ENCODE measurements at places on chromosomes 7 and 10.

DNA sequence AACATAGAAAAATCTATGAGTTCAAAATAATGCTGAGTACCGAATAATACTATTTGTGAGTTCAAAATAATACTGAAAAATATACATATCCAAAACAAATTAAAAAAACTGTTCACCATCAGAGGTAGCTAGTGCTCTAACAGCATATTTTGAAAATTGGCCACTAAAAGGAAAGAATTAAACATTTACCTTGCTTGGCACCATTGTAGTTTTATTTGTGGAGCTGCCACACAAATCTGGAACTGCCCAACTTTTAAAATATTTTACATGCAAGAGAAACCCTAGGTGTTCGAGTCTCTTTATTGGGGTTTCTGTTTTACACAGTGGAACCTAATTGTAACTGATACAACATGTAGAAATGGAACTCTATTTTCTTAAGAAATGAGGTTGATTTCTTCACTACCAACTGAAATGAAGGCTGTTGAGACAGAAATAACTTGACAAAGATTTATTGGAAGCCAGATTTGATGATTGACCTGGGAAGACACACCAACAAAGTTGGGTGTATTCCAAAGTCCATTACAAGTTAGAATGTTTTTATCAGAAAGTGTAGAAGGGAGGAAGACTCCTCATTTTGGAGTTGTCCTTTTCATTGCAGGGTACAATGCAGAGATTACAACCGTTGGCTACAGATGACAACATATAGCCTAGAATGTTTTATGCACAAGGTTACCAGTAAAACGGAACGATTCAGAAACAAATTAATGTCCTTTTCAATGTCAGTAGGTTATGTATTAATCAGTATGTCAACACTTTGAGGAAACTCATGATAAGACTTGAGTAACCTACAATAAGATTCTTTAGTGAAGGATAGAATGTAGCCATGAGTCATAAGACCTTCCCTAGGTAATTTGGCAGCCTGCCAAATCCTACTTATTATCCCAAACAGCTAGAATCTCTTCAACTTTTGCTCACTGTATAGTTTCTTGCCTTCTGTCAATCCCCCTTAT is 73.8 kb upstream of the PAPSS2 start:
- no peak for DNase-seq

DNA sequence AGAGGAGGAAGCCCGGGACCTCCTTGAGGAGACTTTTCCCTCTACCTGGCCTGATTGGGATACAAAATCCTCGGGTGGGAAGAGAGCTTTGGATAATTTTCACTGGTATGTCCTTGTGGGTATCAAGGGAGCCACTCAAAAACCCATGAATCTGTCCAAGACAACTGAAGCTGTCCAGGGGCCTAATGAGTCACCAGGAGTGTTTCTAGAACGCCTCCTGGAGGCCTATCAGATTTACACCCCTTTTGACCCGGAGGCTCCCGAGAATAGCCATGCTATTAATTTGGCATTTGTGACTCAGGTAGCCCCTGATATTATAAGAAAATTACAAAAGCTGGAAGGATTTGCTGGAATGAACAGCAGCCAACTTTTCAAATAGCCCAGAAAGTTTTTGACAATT is 38.6 kb downstream of the ZNF25 start:
- no peak for DNase-seq

DNA sequence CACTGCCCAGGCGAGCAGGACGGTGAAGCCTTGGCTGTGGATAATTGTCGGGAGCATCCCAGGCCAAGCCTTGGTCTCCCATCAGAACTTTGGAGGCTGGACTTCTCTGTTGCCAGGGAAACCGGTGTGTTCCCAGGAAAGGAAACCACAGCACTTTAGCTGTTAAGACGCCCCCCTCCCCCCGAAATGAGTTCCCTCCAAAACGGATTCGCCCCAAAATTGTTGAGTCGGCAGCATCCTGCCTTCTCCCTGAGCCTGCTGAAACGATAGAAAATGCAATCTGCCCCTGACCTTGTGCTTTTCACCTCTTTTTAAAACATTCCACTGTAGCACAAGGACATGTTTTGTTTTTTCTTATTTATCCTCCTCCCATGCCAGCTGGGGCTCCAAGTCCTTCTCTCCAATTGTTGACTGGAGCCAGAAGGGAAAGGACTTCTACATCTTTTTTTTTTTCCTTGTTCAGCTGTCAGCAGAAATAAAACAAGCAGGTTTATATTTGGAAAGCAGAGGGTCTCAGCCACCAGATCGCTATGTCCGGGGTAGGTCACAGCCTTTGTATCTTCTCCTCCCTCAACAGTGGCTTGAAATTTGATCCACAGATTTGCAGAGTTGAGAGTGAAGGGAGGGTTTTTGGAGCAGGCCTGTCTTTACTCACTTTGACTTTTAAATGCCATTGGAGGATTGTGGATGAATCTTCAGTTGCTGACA is 116.5 kb downstream of the ZMIZ1 start:
- DNase-seq = no peak

DNA sequence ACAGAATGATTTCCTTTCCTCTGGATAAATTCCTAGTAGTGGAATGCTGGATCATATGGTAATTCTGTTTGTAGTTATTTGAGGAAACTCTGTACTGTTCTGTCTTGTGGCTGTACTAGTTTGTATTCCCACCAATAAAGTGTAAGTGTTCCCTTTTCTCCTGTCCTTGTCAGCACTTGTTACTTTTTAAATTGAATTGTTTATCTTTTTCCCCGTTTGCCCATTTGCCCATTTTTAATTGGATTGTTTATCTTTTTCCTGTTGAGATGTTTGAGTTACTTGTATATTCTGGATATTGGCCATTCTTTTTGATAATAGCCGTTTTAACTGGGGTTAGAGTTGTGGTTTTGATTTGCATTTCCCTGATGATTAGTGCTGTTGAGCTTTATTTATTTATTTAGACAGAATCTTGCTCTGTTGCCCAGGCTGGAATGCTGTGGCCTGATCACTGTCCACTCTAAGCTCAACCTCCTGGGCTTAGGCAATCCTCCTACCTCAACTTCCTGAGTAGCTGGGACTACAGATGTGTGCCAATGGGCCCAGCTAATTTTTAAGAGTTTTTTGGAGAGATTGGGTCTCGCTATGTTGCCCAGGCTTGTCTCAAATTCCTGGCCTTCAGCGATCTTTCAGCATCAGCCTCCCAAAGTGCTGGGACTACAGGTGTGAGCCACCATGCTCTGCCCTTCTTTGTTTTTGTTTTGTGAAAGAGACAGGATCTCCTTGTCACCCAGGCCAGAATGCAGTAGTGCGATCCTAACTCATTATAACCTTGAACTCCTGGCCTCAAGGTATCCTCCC is 23.0 kb downstream of the BMPR1A start:
- no peak for DNase-seq

DNA sequence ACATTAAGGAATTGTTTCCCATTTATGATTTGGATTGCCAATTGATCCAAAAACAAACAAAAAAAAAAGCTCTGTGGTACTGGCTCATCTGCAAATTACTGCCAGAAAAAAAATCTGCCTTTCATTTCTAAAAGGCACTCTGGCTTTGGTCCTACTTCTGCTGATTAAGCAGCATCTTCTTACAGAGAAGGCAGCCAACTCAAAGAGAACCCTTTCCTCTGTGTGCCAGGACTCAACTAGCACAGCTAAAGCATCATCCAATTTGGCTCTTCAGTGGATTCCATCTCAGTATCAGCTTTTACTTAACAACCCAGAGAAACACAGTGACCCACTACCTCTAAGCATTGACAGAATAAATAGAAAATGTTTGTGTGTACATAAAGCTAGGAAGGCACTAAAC is 80.6 kb downstream of the GSAP start:
- no peak for DNase-seq

GRCh38 chr7:73442903-73443500 is 9.4 kb downstream of the FZD9 start:
- DNase-seq = no peak

DNA sequence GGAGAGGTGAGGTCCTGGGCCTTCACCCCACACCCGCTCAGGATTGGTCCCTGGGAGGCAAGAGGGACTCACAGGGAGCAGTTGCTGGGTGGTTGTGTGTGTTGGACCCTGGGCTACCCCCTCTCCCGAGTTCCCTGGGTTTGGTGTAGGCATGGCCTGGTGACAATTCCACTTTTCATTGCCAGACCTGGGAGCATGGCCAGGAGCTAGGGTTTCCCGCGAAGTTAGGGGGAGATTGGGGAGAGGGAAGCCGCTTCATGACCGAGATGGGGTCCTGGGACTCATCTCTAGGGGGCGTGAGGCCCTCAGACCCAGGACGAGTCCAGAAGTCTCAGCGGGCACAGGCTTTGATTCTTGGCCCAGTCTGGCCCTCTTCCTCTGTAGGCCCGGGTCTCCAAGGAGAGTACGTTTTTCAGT is 606 bp downstream of the PALD1 start:
- DNase-seq = no peak

DNA sequence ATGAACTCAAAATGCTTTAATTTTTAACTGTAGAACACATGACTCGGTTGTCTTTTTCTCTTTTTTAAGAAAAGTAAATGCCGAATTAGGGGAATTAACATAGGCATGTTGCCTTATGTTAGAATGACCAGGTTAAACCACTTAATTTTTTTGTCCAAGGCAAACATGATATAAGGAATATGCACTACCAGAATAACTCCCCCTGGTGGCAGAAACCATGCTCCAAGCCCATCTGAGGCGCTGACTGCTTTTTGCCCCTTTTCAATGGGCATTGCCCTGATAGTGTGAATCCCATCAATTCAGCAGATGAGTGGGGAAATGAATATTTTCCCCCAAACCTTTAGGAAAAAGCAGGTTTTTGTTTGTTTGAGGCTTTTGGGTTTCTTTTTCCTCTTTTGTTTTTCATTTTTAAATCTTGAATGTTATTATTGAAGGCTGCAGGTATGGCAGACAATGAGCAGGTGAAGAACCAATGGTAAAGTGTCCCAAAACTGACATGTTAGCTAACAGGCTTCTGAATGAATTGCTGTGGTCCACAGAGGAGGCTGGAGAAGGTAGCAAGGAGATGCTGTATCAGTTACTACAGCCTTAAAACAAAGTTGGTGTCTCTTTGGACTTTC is 284.3 kb downstream of the SORCS3 start:
- peak; percentile 1 for DNase-seq

DNA sequence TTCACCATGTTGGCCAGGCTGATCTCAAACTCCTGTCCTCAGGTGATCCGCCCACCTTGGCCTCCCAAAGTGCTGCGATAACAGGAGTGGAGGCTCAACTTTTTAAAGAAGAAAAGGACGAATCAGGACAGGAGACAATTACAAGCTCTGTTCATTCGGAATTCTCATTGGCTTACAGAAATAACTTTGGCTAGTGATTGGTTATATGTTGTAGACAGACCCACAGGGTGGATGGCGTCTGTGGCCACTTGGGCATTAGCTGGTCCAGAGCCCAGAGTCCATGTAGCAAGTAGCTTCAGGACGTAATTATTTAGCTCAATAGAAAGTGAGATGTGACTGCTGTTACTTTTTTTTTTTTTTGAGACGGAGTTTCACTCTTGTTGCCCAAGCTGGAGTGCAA is 160.5 kb upstream of the TNRC18 start:
- no peak for DNase-seq

DNA sequence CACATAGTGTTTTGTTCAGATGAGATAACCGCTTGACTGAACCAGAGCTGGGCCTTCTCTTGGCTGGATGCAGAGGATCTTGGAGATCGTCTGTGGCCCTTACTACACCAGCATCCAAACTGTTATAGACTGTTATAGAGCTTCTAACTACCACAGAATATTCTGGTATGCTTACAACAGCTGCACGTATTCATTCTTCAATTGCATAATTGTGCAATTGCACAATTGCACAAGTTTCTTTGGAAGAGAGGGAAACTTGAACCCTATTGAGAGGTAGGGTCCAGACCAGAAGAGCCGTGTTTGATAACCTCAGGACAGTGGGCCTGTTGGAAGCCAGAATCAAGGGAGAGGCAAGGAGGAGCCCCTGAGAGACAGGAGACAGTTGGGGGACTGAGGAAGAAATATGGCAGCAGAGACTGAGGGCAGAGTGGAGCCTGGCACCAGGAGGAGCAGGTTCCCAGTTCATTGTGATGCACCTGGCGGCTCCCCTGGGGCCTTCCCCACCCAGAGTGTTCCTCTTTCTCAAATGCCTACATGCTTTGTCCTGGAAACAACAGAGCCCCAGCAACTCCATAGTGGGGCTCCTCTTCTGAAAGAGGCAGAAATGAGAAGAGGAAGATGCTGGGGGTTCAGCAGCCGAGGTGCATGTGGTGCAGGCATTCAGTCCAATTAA is 64.1 kb downstream of the PTPRZ1 start:
- no peak for DNase-seq

DNA sequence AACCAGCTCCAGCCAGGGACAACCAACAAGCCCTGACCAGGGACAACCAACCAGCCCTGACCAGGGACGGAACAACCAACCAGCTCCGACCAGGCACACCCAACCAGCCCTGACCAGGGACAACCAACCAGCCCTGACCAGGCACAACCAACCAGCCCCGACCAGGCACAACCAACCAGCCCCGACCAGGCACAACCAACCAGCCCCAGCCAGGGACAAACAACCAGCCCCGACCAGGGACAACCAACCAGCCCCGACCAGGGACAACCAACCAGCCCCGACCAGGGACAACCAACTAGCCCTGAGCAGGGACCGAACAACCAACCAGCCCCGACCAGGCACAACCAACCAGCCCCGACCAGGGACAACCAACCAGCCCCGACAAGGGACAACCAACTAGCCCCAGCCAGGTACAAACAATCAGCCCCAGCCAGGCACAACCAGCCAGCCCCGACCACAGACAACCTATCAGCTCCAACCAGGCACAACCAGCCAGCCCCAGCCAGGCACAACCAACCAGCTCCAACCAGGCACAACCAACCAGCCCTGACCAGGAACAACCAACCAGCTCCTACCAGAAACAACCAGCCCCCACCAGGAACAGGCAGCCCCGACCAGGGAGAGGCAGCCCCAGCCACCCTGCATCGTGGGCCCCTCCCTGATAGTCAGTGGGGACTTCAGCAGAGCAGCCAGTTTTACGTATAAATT is 56.4 kb downstream of the PROSER2 start:
- no peak for DNase-seq

- DNase-seq = peak; percentile 60
Observed at GRCh38 chr10:48656241-48656913, 28.3 kb upstream of the WDFY4 start.

GRCh38 chr10:132493246-132493755 is 44.3 kb upstream of the INPP5A start:
- DNase-seq = no peak

DNA sequence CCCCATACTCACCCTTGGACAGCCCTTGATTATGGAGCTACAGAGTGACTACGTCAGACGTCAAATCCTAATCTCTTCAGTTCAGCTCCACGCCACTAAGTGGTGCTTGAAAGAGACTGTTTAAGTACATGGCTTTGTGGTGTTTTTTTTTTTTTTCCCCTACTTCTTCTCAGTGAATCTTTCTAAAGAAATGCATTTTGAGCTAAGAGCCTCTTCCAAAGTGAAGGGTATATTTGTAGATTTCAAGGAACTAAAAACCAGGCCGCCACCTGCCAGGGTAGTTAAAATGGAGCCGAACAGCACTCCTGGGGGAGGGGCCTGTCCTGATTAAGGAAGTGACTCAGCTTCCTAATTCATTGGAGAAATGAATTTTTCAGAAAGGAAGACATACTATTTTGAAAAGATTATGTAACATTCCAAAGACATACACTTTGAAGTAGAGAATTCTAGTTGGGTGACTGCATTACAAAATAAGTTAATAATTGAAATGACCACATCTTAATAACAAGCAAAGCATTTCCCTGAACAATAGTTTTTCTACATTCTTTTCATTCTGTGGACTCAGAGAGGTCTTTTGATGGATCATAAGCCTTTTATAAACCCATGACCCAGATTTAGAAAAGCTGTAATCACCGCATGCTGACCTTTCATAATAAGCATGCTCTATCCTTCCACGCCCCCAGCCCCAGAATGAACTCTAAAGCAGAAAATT is 20.6 kb upstream of the VPS41 start:
- no peak for DNase-seq
